Sigmoid colon (tissue), 7 donors: ENCODE measurements at places on chromosomes 1 and 21.
A peak's percentile ranks its signal among the peaks of the same experiment; 100 is the strongest.

- peak; percentile 81 for DNase-seq
Observed at GRCh38 chr1:166975361-166976129, at the start of gene ILDR2. TSS of gene ILDR2 (minus strand) at chr1:166975540. CDS start at chr1:166975268, 272 bp downstream.

DNA sequence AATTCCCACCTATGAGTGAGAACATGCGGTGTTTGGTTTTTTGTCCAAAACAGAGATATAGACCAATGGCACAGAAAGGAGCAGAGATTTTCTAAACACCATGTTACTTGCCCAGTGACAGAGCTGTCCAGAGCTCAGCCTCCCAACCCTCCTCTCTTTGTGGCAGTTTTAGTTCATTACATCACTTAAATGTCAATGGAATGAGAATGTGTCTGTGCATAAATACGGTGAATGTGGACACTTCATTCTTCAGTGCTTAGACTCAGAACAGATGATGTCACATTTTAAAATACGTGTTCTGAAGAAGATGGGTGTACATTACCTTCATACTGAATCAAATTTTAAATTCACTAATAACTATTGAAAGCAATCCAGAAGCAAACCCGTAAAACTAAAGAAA is 374.9 kb downstream of the DSCAM start:
- DNase-seq, result no peak

- DNase-seq, result no peak
Observed at GRCh38 chr1:29682919-29683295, 446.6 kb downstream of the PTPRU start.

DNA sequence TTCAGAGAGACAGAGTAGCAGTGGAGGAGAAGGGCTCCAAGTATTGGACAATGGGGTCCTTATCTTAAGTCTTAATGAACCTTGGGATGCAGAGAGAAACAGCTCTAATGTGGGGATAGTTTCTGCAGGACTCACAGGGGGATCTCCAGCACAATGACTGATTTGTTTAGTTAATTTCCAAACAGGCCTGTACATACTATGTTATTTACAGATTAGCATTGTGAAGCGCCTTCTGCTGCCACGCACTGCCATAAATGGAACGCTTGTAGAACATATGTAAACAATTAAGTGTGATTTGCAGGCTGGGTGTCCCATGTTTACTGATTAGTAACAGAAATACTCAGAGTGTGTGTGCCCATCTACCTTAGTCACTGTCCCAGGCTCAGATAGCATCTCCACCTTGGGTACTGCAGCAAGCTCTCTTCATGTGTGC is 56.1 kb downstream of the NTPCR start:
- no peak for DNase-seq

GRCh38 chr1:17713993-17714392 is 41.1 kb upstream of the ACTL8 start:
- DNase-seq, result no peak

GRCh38 chr1:79497193-79497773 is 490.8 kb upstream of the ADGRL4 start:
- no peak for DNase-seq

- no peak for DNase-seq
Observed at GRCh38 chr1:26771643-26772321, 16.0 kb upstream of the PIGV start.

DNA sequence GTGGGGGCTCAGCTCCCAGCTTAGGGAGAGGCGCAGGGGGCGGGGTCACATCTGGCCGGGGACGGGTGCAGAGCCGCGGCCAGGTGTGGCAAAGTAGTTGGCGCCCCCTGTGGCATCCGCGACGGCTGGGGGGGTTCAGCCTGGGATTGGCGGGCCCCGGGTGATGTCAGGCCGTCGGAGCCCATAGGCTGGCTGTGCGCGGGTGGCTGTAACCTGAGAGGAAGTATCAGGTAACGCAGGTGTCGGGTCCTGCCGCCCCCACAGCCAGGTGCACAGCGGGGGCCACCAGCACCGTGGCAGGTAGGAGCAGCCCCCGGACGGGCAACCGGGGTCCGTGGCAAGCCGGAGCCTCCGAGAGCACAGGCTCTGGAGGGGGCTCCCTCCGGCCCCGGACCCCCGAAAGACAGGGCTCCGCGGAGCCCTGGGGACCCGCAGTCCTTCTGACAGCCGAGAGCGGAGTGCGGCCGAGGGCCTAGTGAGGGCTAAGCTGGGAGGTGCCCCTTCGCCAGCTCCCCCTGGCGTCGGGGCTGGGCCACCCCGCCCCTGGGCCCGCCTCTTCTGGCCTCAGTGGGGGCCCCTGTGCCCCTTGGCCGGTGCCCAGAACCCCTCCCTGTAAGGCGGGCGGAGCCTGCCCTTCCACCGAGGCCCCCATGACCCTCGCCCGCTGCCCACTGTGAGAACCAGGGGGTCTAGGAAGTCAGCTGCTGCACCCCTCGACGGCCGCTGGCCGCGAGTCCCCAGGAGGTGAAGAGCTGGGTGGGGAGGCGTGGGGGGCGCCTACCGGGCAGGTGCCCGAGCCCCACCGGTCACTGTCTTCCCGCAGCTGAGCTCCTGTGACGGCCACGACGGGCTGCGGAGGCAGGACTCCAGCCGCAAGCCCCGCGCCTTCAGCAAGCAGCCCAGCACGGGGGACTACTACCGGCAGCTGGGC is 17.9 kb downstream of the TNFRSF25 start:
- no peak for DNase-seq

- no peak for DNase-seq
Observed at GRCh38 chr1:221693087-221693486, 48.8 kb downstream of the DUSP10 start.

- DNase-seq, result no peak
Observed at GRCh38 chr1:238672262-238672661, 714.1 kb upstream of the CHRM3 start.

- no peak for DNase-seq
Observed at GRCh38 chr21:44405948-44406872, 49.1 kb upstream of the LRRC3 start.

DNA sequence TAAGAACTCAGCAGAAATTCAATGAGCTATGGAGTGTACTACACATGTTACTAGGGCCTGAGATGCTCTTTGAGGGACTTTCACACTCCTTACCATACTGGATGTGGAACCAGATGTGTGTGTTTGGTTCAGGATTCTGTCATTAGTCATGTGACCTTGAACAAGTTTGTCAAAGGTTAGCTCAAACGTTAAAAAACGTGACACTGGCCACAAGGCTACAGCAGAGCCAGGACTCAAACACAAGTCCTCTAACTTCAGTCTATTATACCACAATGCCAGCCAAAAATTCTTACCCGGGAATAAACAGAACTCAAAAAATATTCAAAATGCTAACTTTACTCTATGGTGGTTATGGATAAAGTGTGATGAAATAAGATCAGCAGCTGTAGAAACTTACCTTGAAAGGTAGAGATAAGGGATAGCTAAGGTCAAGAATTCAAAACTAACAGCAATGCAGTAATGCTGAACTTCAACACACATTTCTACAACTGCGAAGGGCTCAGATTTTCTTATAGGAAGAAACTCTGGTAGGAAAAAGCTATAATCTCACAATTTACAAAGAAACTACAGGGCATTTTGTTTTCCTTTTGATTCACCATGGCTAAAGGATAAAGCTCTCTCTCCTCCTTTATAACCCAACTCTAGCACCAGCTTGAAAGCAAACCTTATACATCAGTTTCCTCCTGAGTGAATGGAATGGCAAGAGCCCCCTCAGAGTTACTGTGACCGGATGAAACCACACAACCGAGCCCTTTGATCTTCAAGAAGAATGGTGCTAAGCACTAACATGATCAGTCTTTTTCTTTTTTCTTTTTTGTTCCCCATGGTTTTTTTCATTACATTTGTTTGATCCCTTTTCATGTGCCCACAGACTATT is 233.9 kb downstream of the SLC45A1 start:
- DNase-seq, result no peak

GRCh38 chr1:4986306-4986705 is 331.9 kb downstream of the AJAP1 start:
- DNase-seq, result no peak

GRCh38 chr21:14581902-14582457 is 35.9 kb upstream of the SAMSN1 start:
- DNase-seq, result no peak

DNA sequence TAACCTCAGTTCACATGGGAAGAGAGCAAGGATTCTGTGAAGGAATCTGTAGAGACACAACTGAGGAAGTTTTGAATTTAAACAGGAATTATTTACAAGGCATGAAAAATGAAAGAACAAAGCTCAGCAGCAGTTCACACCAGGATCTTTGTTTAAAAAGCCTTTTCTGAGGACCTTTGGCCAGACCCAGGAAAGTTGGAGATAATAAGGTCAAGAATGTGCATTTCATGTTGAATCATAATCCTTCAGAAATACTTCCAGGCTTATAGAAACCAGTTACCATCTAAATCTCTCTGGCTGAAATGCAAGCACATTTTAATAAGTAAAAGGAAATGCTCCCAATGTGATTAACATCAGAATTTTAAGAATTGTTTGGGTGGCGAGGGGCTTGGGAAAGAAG is 2.7 kb downstream of the CLIC6 start:
- DNase-seq, result no peak

DNA sequence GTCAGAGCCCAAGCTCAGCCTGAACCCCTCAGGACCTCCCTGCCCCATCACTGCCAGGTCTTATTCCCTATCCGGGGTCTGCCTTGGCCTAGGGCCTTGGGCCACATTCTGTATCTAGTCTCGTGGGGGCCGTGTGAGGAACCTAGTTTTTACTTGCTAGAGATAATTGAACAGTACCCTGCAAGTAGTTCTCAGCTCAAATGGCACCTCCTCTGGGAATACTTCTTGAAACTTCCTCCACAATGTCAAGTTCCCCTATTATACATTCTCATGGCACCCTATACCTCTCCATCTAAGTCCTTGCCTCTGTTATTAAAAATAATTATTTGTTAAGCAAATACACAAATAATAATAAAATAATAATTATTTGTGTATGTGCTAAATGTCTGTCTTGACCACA is 32.9 kb upstream of the CSF1 start:
- no peak for DNase-seq

- no peak for DNase-seq
Observed at GRCh38 chr1:41357451-41358101, 3.7 kb upstream of the FOXO6 start.

DNA sequence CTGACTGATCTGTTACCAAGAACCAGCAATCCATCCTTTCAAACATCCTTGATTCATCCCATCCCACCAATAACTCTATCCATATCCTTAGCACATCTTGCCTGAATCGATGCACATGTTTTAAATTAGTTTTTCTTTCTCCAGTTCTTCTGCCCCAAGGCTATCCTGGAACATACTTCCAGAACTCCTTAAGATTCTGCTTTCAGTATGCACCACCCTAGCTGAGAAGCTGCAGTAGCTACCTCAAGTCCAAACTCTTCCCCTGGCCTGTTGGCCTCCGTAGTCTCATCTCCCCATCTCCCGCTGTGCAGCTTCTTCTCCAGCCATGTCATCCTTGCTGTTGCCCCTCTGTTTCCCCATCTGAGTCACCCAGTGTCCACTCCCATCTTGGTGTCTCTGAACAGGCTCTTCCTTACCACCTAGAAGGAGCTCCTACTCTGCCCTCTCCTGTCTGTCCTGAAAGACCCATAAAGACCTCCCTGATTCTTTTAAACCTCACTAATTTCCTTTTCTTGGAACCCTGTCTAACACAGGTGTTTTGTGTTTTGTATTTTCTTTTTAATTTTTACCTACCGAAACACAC is 108.0 kb downstream of the SGIP1 start:
- no peak for DNase-seq

GRCh38 chr1:29254346-29254745 is 18.0 kb downstream of the PTPRU start:
- DNase-seq, result peak; percentile 25

DNA sequence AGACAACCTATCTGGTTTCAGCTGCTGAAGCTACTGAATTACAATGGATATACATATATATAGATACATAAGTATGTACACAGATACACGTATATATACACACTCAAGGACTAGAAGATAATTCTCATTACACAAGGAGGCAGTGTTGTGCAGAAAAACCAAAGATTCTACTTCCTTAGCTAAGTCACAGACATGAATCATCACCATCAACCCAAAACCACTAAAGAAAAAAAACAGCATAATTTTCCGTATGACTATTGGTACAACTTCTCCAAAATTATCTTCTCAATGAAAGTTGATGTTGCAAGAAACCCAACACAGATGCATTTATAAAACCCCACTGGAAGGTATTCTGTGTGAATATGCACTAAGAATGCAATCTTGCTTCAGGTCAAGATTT is 36.8 kb upstream of the RPF1 start:
- no peak for DNase-seq

DNA sequence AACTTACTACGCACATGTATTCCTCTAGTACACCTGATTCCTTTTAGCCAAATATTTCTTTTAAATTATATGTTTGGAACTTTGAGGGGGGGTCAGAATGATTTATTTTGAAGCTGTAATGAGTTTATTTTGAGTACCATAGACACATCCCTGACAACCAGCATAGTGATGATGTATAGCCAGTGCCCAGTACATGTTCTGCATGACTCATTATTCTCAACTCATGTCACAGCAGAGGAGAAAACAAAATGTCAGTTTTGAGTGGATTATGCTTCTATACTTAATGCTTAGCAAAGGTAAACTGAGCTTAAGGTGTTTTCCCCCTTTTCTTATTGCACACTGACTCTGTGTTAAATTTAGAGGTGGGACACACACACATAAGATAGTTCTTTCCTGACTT is 22.4 kb upstream of the LEPR start:
- no peak for DNase-seq

GRCh38 chr1:8980656-8981055 is 35.0 kb downstream of the CA6 start:
- DNase-seq, result no peak

DNA sequence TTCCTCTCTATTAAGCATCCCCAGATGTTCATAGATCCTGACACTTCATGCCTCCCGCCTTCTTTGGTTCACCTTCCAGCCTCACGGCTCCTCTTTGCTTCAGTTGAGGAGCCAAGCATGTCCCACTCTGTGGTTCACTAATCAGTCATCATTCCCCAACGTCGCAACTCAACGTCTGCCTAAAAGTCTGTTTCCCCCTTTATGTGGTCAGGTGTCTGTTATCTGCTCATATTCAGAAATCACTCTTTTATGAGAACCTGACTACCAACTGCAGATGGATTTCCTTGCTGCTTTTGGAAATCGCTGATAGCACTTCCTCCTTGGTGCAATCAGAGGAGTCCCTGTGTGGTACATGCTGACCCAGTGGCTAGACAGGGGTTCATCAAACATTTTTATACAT is 94.1 kb upstream of the VANGL1 start:
- DNase-seq, result no peak

DNA sequence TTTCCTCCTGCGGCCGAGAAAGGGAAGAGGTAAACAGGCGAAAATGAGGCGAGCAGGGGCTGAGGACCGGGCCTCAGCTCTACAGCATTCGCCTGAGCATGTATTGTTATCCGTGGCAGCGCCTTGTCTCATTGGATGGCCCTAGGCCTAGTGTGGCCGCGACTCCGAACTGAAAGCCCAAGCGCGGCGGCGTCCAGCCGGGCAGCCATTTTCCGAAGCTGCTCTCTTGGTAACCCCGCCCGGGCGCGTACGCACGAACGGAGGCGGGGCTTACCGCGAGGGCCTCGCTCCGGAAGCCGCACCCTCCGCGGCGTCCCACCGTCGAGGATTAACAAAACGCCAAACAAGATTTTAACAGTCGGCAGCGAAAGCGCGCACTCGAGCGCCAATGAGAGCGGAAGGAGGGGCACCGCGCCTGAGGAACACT is 797 bp upstream of the USP1 start:
- DNase-seq, result no peak
